ENCODE measurements at places on chromosomes 12 and 14. TPM values are rescaled to one million over a fixed set of nuclear protein-coding genes. Genes with fewer than 3 reads are reported as not detected.

- DNase-seq, result no peak
These were observed 406.0 kb downstream of the PRKD1 start for GRCh38 chr14:29521526-29522137.

GRCh38 chr12:122035292-122035691, 13.6 kb downstream of the BCL7A start:
- DNase-seq, result no peak

DNA sequence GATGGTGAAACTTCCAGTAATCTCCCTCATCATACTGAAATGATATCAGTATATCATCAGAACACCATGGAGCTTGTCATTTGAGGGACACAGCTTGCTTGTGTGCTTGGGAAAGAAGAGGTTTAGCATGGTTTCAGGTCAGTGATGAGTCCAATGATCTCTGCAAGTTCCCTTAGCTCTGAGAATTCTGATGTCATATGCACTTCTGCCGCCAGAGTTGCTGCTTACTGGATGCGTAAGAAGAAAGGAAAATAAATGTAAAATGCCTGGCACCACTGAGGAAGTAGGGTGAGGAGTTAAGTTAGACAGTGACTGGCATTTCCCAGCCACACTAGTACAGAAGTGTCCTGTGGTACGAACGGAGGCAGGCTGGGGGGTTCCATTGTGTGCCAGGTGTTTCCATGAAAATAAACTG, 22.6 kb downstream of the PRKCH start:
- DNase-seq, result no peak

DNA sequence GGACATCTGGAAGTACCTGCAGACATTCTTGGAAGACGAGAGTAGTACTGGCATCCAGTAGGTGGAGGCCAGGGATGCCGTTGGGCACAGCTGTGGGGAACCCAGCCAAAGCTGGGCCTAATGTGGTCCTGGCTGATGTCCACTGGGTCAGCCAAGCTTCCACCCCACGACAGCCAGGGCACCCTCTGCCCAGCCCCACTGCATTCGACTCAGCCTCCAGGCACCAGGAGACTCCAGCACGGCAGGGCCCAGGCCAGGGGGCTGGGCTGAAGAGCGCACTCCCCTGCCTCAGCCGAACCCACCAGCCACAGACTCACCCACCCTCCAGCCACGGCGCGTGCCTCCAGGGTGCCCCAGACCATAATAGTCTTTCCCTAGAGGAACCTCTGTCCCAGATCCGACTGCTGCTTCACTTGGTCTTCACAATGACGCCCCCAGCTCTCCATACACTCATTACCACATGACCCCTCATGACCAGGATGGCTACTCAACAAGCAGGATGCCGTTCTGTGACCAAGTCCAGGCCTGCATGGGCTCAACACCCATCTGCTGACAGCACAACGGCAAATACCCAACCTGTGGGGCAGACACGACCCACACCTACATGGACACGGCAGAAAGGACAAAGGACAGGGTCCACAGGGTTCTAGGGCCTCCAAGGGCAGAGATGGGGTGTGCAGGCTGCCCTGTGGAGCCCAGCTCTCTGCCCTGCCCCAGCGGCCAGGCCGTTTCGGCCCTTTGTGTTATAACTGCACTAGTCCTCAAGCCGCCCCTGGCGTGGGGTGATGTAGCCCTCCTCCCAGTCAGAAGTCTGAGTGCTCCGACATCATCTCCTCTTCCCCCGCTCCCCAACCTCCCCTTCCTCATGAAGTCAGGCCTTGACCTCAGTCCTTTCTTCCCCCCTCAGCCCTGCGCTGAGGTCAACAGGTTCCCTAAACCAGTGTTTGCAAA, 22.8 kb downstream of the ITPK1 start:
- DNase-seq, result no peak

DNA sequence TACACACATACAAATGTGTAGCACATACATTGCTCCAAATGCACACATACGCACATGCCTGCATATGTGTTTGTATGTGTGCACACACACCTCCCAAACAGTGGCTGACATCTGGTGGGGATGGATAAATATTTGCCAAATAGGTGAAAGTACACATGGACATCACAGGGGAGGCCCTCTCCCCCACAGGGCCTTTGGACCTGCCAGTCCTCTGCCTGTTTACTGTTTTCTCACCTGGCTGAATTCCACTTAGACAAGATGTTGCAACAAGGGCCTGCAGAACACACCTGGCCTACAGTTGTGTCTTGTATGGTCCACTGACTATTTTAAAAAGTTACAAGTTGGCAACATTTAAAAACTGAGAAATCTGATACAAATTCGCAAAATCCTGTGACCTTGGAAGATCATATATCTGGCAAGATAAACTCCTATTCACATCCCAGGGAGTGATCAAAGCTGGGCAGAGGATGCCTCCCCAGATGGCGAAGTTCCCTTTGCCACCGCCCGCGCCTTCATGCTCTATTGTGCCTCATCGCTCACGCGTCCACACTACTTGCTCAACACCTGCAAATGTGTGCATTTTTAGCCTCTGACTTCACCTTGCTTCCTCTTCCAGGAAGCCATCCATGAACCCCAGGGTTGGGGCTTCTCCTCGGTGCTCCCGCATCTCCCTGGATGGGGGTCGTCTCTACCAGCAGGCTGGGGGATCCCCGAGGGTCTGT, 118.4 kb upstream of the FZD10 start:
- no peak for DNase-seq

DNA sequence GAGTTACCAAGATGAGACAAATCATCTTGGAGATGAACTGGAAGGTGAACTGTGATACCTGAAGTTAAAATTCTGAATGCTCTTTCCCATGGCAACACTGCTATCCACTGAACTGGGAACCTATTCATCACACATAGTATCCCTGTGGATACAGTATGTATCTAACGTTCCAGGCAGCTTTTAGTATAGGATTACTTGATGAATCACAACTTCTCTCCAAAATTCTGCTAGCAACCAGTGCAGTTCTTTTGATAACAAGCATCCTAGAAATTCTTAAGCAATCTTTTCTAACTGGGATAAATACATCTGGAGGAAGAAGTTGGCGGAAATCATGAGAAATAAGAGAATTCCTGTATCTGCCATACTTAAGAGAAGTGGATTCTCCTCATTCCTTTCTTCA, 66.4 kb downstream of the PAWR start:
- no peak for DNase-seq

DNA sequence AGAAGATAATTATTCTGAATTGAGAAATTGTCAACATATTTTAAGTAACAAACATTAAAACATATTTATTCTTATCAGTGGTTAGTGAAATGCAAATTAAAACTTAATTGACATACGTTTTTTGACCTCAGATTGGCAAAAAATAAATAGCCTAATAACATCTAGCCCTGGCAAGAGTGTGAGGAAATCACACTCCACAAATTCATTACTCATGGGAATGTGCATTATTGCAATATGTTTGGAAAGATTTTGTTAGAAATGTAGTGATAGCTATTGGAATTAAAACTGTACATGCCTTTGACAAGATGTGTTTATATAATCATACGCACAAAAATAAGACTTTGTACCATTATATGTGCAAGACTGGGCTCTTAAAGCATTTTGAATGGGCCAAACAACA, 168.6 kb downstream of the KITLG start:
- no peak for DNase-seq

DNA sequence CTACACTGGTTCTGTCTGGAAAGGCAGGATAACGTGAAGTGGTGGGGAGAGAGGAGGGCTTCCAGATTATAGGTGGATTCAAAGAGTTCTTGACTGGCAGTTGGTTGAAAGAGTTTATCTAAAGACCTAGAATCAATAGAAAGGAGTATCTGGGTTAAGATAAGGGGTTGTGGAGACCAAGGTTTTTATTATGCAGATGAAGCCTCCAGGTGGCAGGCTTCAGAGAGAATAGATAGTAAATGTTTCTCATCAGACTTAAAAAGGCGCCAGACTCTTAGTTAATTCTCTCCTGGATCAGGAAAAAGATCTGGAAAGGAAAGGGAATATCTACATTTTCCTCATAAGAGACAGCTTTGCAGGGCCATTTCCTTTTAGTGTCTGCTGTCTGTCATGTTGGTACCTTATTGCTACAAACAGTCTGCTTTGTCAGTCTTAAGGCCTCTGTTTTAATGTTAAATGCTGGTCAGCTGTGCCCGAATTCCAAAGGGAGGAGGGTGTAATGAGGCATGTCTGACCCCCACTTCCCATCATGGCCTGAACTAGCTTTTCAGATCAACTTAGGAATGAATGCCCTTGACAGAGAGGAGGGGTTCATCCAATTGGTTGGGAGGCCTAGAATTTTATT, 401.3 kb downstream of the FUT8 start:
- DNase-seq, result no peak

DNA sequence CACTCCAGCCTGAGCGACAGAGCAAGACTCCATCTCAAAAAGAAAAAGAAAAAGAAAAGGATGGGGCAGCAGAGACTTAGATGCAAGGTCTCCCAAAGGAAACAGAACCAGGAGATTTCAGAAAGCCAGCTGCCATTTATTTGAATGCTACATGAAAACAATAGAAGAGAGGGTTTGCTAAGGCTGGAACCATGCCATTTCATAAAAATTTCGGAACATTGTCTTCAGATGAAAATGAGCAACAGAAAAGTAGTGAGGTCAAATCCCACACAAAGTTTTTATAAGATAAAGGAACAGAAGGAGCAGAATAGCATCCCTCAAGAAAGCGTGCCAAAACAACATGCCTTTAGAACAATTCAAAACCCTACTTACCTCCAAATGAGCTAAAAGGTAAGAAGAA, 175.3 kb downstream of the ETV6 start:
- no peak for DNase-seq

DNA sequence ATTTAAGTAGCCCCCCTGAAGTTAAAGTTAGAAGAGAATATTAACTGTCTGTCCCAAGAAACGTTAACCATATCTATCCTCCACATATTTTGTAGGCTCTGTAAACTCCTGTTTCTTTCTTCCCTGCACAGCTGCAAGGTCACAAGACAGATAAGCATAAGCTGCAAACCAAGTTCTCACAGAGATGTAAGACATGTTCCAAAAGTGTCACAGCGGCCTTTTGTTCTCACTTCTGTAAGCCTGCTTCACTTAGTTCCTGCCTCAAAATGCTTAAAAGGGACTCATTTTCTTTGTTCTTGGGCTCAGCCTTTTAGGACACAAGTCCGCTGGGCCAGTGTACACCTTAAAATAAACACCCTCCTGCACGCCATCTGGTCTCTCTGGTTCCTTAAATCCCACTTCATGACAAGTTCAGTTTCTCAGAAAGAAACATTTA, 3.2 kb downstream of the RNASE1 start:
- DNase-seq, result no peak

GRCh38 chr14:74029136-74029535, 10.0 kb downstream of the BBOF1 start:
- no peak for DNase-seq

- no peak for DNase-seq
These were observed 181.4 kb upstream of the PWP1 start for GRCh38 chr12:107503887-107504885.

The SOCS2 gene
- total RNA-seq, result 16.1 TPM

The SYT10 gene
- total RNA-seq, result not detected

The TGFB3 gene
- 1.3 TPM for total RNA-seq

The PLEKHG7 gene
- total RNA-seq, result not detected

The OR8S1 gene
- total RNA-seq, result not detected

Data from epithelial cell of proximal tubule (primary cell).